ENCODE measurements at places on chromosomes 7 and 10. TPM values are rescaled to one million over a fixed set of nuclear protein-coding genes. Genes with fewer than 3 reads are reported as not detected.

The GHRHR gene
- total RNA-seq: not detected

The USP54 gene
- total RNA-seq: 9.4 TPM

- H3K27me3 ChIP-seq: no peaks in the 10 kb centered on the region
- no peaks in the 10 kb centered on the region for H3K36me3 ChIP-seq
- no peak overlapping the region for H3K27ac ChIP-seq
- no peaks in the 10 kb centered on the region for H3K4me1 ChIP-seq
- H3K4me3 ChIP-seq: no peak overlapping the region
- DNase-seq: no peak
Measured at GRCh38 chr7:141928845-141929195, 12.6 kb downstream of the OR9A4 start.

DNA sequence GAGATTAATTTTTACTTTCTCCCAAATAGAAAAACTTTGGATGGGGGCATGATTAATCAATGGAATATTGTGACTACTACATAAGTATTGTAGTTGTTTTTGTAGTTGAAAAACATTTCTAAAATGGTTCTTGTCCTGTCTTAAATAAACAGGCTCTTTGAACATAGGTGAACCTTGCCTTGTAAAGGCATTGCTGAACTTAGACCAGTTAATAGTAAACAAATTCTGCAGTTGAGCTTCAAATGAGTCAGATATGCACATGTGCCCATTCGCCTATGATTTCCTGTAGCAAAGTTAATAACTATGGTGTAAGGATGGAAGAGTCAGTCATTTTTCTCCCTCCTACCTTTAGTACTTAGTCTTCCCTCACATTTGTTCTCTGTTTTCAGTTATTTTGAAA lies 22.6 kb downstream of the CUTC start:
- DNase-seq: no peak
- H3K27ac ChIP-seq: no peak overlapping the region
- no peak overlapping the region for H3K4me3 ChIP-seq
- no peaks in the 10 kb centered on the region for H3K27me3 ChIP-seq
- H3K4me1 ChIP-seq: no peaks in the 10 kb centered on the region

- H3K27me3 ChIP-seq: no peaks in the 10 kb centered on the region
- no peak overlapping the region for H3K27ac ChIP-seq
- H3K4me1 ChIP-seq: no peaks in the 10 kb centered on the region
Measured at GRCh38 chr10:130809181-130809580, 502.3 kb downstream of the TCERG1L start.
